ENCODE measurements at places on chromosomes 6 and 20.

GRCh38 chr6:29558439-29559079 is 973 bp downstream of the UBD start:
- DNase-seq = no peak

GRCh38 chr6:1739680-1740079 is 130.0 kb downstream of the FOXC1 start:
- no peak for DNase-seq

DNA sequence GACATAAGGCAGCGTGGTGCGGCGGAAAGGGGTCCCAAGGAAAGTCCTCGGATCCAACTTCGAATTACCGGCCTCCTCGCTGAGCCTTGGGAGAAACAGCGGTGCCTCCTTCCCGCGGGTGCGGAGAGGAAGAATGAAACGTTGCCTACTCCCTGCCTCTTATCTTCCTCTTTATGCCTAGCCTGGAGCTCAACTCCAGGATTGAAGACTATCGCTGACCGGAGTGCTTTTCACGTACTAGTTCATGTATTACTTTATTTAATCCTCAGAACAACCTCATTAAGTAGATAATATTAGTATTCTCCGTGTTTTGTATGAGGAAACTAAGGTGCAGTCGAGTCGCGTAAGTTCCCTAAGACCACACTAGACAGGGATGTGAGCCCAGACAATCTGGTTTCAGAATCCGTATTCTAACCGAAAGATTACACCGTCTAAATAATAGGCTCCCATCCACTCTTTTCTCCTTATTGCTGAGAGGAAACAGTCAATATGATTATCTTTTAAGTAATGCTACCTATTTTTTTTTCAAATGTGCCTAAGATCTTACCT is 793 bp upstream of the PDSS2 start:
- no peak for DNase-seq

DNA sequence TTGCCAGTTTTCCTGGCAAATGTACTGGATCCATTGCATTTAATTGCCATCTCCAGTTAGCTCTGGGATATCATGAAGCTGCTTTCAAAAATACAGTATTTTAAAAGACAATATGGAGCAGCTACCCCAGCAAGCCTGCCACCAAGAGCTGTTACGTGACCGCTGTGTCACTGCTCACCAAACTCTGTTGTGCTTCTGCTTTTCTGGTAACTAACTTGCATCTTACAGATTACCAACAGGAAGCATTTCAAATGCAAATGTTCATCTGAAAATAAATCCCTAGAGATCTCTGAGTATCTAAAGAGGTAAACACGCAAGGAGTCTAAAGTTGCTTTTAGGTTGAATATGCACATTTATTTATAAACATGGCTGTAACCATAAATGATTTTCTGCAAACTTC is 1008.3 kb downstream of the KIF16B start:
- DNase-seq = no peak

DNA sequence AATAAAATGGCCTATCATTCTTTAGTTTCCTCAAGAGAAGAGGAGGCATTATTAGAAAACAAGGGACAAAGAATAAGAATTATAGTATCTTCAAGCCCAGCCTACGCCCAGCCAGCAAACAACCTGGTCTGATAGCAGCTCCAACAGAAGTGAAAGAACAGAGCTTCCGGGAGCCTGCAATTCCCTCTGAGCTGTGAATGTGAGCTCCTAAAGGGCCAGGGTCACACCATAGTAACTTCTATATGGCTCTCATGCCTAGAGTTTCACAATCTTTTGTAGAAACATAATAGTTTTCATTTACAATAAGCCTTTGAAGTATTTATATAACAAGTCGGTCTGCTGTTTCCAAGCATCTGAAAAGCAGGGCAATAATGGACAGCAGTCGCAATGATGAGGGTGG is 116.5 kb downstream of the SMLR1 start:
- DNase-seq = no peak

DNA sequence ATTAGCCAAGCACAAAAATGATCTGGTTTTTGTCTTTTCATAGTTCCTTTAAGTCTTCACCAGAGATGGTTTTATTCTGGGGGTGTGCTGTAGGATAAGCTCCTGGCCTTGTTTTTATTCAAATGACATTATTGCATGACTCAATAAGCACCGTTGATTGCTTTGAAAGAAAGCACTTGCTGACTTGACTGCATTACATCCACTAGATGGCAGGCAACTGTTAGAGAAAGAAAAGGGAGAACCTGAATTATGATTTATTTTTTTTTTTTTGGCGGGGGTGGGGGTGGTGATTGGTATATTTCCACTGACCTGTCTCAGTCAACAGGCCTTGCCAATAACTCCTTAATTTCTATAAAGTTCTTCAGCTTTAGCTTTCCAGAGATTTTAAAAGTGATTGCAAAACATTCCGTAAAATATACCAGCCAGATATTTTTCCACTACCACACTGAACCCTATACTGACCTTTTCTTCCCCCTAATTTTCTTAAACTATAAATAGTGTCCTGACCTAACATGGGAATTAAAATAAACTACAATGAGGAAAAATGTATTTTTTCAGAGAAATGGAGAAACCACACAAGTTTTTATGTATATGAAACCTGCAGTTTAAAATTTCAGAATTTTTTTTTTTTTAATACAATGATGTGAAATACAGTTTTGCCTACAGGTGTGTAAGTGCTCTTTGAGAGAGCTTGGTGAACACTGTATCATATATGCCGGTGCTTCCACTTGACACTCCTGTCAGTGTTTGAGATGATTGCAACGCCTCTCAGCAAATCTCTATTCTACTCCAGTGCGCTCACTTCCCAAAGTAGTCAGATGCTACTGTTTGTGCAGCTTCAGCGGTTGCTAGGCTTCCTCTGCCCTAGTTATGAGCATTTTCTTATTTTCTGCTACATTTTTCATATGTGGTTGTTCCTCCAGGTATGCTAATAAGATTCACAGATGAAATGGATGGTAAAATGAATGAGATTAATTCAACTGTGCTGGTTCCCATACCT is 274.3 kb downstream of the CD109 start:
- no peak for DNase-seq

DNA sequence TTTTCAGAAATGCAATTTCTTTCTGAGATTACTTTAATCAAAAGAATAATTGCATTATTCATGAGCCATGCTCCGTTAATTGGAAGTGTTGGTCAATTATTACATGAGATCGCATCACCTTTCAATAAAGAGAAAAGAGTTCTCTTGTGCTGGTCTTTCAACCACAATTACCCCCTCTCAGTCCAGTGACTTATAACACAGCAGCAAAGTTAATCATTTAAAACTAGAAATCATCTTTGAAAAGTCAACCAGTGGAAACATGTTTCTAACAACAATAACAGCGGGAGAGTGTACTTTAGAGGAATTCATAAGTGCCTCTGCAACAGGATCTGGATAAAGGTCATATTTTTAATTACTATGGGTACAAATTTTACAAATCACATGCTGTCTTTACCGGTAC is 384.4 kb upstream of the AGPAT4 start:
- DNase-seq = no peak

- DNase-seq = no peak
Observed at GRCh38 chr6:125421836-125422235, 120.1 kb upstream of the HDDC2 start.

- DNase-seq = no peak
Observed at GRCh38 chr20:51549474-51549873, 7.0 kb upstream of the NFATC2 start.

DNA sequence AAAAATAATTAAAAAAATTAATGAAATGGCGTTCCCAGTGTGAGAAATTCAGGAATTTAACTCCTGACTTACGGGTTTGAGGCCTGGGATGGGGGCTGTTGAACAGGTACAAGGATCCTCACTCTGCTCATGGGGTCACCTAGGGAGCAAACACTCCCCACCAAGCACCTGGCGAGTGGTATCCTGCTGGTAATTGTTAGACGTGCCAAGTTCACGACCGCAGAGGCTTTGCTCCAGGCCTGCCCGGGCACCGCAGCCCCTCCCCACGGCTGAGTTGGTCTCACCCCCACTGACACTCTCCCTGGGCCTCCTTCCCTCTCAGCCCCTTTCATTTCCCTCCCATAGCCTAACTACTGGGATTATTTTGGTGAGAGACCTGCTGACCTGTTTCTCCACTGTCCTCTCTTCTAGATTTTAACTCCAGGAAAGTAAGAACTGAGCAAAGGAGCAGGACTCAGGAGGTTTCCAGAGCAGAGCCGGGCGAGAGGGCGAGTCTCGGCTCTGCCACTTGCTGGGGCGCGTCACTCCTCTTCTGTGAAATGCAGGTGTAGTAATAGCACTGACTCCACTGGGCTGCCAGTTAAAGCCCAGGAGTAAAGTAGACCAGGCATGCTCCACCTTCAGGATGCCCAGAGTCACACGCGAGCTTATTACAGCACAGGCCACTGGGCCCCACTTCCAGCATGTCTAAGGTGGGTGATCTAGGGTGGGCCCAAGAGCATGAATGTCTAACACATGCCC is 22.8 kb downstream of the BMP7 start:
- DNase-seq = no peak

DNA sequence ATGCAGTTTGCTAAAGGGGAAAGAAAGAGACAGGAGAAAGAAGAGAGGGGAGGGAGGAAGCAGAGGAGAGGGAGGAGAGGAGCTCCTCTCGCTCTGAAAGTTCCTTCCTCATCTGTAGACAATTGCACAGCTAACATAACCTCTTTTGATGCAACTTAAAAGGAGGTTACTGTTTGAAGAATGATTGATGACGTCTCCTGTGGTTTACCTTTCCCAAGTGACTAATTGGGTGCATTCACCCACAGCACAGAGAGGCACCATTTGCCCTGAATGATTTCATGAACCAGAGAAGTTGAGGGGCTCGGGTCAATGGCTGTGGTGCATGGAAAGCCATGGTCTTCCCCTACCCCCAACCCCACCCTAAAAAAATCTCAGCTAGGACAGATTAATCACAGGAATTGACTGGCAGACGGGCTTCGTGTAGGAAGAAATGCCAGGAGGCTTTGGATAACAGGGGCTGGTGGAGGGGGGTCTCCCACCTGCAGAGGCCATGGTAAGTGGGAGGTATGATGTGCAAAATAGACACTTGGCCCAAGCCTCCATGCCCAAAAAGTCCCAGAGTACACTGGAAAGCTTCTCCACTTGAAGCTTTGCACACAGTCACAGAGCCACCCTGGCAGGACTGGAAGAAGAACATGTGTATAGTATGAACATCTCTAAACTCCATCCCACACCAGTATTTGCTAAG is 213.7 kb downstream of the ANKRD60 start:
- no peak for DNase-seq

Measured in hematopoietic multipotent progenitor cell (in vitro differentiated cells).